NCI-H1930 (cell line): ENCODE measurements at places on chromosomes 12 and 14.

- DNase-seq = no peak
Measured at GRCh38 chr12:105399428-105400081, 69.1 kb downstream of the C12orf75 start.

GRCh38 chr12:64781280-64782190 lies 22.3 kb upstream of the GNS start:
- DNase-seq = no peak

GRCh38 chr12:105654606-105655005 lies 324.1 kb downstream of the C12orf75 start:
- no peak for DNase-seq

- DNase-seq = no peak
Measured at GRCh38 chr14:36860831-36861230, 199.2 kb downstream of the PAX9 start.

GRCh38 chr12:19482551-19483109 lies 43.3 kb downstream of the AEBP2 start:
- no peak for DNase-seq

DNA sequence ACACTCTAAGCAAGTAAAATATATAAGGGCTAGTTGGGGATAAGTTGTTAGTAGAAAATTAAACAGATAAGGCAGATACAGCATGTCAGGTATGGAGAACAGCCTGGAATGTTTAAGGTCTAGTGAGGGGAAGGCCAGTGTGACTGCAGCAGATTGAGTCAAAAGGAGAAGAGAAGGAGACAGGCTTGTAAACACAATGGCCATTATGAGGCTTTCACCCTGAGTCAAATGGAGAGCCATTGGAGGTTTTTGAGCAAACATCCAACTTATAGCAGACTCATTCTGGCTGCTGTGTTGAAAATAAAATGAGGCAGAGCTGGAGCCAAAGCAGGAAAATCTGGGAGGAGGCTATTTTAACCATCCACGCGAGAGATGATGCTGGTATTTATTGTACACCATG lies 142.0 kb downstream of the DUSP6 start:
- no peak for DNase-seq

DNA sequence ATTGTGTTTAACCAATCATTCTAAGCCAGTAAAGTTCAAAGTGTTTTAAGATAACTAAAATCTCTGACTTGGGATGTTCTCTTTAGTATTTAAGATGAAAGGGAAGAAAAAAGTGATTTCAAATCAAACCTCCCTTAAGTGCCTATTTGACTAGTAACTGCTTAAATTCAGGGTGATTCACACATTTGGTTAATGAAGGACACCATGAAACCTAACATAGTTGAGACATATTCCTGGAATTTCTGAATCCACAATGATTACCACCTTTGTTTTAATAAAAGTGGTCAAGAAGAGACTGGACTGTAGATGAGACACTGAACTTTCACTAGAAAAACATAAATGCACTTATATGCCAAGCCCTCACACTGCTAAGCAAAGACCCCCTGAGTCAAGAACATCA lies 138.7 kb downstream of the MED13L start:
- no peak for DNase-seq

DNA sequence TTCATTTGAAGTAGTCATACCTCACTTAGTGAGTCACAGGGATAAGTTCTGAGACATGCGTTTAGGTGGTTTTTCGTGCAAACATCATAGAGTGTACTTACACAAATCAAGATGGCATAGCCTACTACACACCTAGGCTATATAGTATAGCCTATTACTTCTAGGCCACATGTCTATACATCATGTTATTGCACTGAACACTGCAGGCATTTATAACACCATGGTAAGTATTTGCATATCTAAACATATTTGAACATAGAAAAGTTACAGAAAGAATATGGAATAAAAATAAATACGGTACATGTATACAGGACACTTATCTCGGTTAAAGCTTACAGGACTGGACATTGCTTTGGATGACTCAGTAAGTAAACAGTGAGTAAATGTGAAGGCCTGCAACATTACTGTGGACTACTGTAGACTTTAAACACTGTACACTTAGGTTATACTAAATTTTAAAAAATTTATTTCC lies 670.6 kb downstream of the SLC16A7 start:
- no peak for DNase-seq
